Stimulated activated CD4-positive, alpha-beta T cell treated with anti-CD3 and anti-CD28 coated beads, Interleukin-1b, Interleukin-23, amount 100 ng/mL, for 1 hour (primary cell): ENCODE measurements at places on chromosomes 12 and 14.

GRCh38 chr12:3658327-3659163 lies 94.4 kb downstream of the CRACR2A start:
- no peak for DNase-seq

DNA sequence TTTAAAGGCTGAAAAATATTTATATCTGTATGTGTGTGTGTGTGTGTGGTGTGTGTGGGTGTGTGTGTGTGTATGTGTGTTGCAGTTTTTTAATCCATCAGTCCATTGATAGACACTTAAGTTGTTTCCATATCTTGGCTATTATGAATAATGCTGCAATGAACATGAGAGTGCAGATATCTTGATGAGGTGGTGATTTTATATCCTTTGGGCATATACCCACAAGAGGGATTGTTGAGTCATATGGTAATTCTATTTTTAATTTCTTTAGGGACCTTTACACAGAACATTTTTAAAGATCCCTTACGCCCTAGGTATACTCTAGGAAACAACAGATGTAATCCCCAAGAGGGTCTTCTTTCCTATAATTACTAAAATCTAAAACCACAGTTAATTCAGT lies 154.5 kb upstream of the CLEC14A start:
- no peak for DNase-seq

DNA sequence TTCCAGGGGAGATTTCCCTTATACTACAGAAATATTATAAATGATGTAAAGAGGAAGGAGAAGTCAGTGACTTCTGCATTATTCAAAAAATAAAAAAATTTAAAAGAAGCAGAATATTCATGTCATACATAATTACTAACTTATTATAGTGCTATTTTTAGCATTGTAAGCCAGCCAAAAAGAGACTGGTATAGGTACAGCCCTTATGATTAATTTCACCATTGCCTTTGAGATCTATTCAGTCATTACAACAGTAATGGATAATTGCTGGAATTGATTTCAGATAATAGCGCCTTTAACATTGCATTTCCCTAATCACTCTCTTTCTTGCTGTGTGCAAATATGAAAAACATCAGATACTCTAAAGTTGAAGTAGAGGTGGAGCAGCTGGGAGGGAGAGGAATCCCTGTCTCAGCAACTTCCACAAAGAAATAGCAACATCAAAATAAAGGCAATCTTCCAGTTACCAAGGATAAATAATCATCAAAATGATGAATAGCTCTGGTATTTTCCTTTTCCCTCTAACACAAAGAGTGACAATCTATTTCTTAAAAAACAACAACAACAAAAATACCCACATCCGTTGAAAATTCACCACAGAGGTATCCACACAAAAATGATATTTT lies 71.8 kb upstream of the OVCH1 start:
- DNase-seq, result no peak

- DNase-seq, result no peak
Observed at GRCh38 chr14:67188326-67188725, 914 bp upstream of the GARIN2 start.

DNA sequence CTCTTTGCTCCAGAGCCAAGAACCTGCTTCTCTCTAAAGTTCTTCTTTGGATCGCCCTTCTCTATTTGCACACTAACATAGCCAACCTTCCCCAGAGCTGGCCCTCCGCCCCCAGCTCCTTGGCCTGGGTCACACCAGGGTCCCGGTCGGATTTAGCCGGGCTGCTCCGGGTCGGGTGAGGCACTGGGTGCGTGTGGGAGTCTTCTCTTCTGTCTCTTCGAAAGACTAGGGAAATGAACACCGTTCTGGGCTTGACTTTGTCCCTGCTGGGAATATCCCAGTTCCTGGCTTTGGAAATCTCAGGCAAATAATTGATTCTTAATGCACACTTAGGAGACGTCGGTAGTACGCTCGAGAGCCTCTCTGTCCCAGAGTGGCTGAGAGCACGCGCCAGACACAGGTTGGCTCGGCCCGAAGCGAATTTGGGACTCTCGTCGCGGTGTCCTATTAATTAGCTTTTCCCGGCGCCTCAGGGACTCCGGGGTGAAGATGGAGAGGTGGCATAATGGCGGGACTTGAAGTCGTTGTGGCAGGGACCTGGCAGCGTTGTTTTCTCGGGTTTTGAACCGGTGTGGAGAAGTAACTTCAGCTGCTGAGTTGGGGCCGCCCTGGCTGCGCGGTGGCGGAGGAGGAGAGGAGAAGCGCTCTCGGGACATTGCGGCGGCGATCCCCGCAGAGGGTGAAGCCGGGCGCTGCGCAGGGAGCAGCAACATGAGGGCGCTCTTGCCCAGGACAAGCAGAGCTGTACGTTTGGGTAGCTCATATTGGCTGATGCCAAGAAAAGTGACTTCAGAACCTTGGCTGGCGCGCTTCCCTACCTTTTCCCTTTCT lies 7.5 kb downstream of the FOXG1 start:
- DNase-seq, result no peak

GRCh38 chr12:57000393-57000792 lies 6.0 kb downstream of the ZBTB39 start:
- no peak for DNase-seq

DNA sequence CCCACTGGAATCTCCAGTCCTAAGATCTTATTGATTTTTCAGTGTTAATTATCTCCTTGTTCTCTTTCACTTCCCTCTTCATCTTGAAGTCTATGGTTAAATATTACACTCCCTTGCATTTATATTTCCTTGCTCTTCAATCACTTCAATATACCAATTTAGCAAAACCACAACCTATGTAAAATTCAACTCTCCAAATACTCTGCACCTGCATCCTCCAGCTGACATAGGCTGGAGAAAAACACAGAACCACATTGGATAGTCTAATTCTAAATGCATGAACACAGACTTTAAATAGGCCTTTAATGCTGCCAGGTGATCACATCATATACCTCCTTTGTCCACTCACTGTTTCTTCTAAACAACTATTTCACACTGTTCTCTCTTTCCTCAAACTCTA lies 253.8 kb upstream of the GARIN6 start:
- no peak for DNase-seq

- DNase-seq, result no peak
Observed at GRCh38 chr14:94748667-94749347, 21.1 kb downstream of the GSC start.

GRCh38 chr14:22887260-22887989 lies 4.4 kb downstream of the REM2 start:
- no peak for DNase-seq

DNA sequence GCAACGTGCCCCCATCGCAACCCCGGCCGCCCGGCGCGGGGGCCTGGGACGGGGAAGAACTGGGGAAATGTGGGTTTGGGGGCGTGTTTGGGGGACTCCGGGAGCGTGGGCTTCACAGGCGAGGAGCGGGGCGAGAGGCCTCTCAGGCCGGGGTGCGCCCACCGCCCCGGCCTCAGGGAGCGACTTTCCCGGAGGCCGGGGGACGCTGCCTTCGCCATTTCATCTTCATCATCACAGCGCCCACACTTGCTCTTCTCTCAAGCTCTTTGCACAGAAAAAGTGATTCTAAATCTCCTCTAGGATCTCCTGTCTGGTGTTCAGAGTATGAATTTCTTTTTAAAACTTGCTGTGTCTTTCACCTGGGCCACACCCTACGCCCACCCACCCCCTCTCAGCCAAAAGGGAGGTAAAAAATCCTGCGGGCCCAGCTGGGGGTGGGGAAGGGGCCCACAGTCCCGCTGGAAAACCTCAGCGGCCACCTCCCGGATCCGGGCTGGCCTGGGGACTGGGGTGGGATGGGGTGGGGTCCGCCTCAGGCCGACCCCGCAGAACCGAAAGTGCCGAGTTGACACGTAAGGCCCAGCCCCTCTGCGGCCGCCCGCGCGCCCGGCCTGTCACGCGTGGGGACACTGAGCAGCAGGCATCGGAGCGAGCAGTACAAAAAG lies 7.4 kb downstream of the CDKN1B start:
- no peak for DNase-seq

DNA sequence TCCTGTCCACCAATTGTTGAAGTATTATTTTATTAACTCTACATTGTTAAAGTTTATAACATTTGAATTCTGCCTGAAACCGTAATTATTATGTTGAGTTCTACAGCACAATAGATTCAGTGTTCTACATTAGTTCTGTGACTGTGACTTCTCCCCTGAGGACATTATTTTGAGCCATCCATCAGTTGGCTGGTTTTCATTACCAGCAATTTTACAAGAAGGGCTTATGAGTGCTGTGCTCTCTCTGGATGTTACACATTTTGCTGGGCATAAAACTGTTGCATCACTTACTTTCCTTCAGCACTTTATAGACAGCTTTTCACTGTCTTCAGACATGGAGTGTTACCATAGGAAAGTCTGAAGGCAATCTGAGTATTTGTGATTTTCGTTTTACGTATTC lies 118.2 kb upstream of the KITLG start:
- no peak for DNase-seq

DNA sequence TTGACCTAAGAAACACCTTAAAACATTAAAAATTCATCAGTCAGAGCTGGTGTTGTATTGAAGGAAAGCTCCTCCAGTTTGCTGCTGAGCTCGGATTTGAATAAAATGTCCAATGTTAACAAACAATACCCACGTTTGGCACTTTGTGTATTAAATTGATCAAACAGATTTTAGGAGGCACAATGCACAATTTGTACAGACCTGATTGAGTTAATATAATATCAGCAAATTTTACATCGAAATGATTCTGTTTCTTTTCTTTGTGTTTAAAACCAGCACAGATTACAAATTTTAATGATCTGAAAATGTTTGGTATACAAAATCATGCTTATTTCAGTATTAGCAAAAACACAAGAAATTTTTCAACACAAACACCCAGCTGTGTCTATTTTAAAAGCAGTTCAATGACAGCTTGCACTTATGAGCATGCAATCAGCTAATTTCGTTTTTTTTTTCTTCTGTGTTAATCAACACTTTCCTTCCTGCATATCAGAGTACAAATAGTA lies 2.8 kb upstream of the FOXG1 start:
- DNase-seq, result no peak

DNA sequence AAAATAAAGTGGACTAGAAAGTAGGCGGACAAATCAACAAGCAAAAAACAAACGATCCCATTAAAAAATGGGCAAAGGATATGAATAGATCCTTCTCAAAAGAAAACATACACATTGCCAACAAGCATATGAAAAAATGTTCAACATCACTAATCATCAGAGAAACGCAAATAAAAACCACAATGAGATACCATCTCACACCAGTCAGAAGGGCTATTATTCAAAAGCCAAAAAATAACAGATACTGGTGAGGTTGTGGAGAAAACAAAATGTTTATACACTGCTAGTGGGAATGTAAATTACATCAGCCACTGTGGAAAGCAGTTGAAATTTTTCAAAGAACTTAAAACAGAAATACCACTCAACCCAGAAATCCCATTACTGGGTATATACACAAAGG lies 70.3 kb downstream of the RPS6KA5 start:
- no peak for DNase-seq

DNA sequence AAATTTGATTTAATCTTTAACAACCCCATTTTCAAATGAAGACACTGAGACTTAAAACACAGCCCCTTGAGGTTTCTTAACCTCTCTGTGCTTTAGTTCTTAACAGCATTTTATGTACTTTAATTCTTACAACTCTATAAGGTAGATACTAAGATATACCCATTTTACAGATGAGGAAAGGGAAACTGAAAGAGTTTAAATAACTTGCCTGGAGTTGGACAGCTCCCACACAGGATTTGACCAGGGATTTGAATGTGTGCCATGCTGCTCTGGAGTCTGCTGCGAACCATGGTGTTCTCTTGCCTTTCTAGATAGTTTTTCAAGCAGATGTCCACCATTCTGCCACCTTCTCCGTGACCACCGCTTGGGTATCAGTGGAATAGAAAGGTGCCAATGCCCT lies 28.2 kb downstream of the RNFT2 start:
- DNase-seq, result no peak

GRCh38 chr12:130412384-130412783 lies 74.7 kb downstream of the PIWIL1 start:
- no peak for DNase-seq

DNA sequence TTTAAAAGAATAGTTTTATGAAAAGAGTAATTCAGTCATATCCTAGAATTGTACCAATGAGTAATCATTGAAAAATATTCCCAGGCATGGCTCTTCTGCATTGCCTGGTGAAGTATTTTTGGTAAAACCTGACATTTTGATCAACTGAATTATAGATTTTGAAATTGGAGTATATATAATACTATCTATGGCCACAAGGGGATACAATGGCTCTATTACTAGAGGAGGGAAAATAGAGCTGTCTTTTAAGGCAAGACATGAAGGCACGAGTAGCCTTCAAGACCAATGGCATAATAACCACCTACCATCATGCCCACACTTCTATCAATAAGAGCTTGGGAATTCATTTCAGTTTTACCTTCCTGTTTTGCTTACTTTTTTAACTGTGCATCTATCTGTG lies 1241.4 kb upstream of the TMEM132C start:
- DNase-seq, result no peak

DNA sequence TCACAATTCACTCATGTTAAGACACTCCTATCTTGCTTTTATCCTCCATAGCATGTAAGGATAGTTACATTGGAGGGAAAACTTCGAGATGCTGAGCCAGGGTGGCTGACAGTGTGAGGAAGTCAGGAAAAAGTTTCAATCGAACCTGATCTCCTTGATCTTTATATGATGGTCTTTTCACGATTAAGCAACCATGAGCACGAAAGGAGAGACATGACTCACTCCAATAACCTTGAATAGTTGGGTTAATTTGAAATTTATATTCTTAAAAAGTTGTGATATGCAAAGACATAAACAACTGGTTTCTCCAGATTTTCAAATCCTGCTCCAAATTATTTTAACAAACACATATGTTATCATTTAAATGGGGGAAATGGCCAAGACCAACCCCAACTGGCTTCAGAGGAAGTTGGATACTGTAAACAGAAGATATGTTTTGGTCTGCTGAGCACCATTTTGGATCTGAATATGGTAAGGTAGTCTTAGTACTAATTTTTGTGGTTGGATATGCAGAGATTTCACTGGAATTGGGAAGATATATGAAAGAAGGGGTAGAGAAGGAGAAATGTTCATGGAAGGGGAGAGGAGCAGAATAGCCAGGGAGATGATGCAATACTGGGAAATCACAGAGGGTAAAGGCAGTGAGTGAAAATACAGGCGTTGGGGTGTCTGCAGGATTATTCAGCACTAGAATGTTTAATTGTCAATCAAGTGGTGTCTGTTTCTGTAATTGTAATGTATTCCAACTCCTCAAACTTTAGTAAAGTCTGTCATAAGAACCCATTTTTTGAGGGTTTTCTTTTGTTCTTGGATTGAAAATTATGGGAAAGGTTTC lies 185.2 kb upstream of the SLC38A2 start:
- DNase-seq, result no peak

GRCh38 chr14:70140614-70141013 lies 48.1 kb downstream of the SLC8A3 start:
- DNase-seq, result no peak
